Activated CD4-positive, alpha-beta T cell treated with anti-CD3 and anti-CD28 coated beads for 36 hours (primary cell): ENCODE measurements at places on chromosomes 12 and 14.
A peak's percentile ranks its signal among the peaks of the same experiment; 100 is the strongest.

- H3K27ac ChIP-seq: no peak overlapping the region
- no peaks in the 10 kb centered on the region for H3K27me3 ChIP-seq
- no peaks in the 10 kb centered on the region for H3K4me1 ChIP-seq
- no peaks in the 10 kb centered on the region for H3K36me3 ChIP-seq
- H3K4me3 ChIP-seq: no peak overlapping the region
Observed at GRCh38 chr14:99516871-99517642, 35.8 kb downstream of the CCNK start.

DNA sequence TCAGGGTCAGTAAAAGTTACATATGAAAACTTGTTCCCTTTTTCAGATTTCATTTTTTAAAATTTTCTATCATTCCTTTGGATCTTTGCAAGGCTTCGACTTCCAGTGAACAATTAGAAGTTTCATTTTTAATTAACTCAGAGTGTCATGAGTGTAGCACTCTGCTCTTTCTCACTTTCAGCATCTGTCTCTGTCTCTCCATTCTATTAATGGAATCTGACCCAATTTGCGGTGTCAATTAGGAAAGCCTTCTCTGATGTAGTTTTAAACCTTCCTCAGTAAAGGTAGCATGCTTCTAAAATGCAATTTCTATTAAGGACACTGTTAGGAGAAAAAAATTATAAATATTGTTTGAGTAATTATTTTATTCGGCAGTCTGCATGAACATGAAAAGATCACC is 68.3 kb downstream of the SLC38A1 start:
- H3K27me3 ChIP-seq: no peaks in the 10 kb centered on the region
- H3K27ac ChIP-seq: no peak overlapping the region
- H3K4me1 ChIP-seq: peaks cover 6% of the 10 kb centered on the region
- peaks cover 86% of the 10 kb centered on the region for H3K36me3 ChIP-seq
- DNase-seq: no peak
- H3K4me3 ChIP-seq: no peak overlapping the region

- H3K36me3 ChIP-seq: peaks cover 2% of the 10 kb centered on the region
- peak; percentile 61 for DNase-seq
- H3K27me3 ChIP-seq: no peaks in the 10 kb centered on the region
- peak overlapping the region; percentile 76 for H3K4me3 ChIP-seq
- H3K4me1 ChIP-seq: peaks cover 27% of the 10 kb centered on the region
Observed at GRCh38 chr12:53325511-53326061, 4.2 kb upstream of the AAAS start.

DNA sequence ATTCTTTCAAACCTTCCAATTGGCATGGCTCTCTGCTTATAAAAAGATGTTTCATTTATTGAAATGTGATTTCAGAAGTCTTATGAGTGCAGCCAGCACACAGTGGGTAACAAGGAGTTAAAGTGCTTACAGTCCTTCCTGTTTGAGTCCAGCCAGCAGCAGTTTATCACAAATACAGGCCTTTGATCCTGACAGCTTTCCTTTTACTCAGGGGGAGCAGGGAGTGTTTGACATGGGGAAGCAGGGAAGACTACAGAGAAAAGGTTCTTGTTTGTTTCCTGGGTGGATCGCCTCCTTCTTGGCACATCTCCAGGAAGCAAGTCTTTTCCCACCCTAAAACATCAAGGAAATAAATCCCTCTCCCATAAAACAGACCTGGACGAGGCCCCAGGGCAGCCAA is 216.1 kb downstream of the MSRB3 start:
- H3K4me3 ChIP-seq: no peak overlapping the region
- no peaks in the 10 kb centered on the region for H3K36me3 ChIP-seq

GRCh38 chr12:75294797-75295196 is 35.3 kb downstream of the CAPS2 start:
- no peaks in the 10 kb centered on the region for H3K27me3 ChIP-seq
- no peak for DNase-seq
- no peaks in the 10 kb centered on the region for H3K36me3 ChIP-seq
- no peak overlapping the region for H3K27ac ChIP-seq
- H3K4me1 ChIP-seq: no peaks in the 10 kb centered on the region

GRCh38 chr14:62301080-62301479 is 538.9 kb downstream of the SNAPC1 start:
- no peak overlapping the region for H3K27ac ChIP-seq
- no peaks in the 10 kb centered on the region for H3K36me3 ChIP-seq
- DNase-seq: no peak
- no peaks in the 10 kb centered on the region for H3K4me1 ChIP-seq

GRCh38 chr14:29853272-29853671 is 74.4 kb downstream of the PRKD1 start:
- DNase-seq: no peak
- H3K4me3 ChIP-seq: no peak overlapping the region
- no peaks in the 10 kb centered on the region for H3K27me3 ChIP-seq
- H3K36me3 ChIP-seq: no peaks in the 10 kb centered on the region

DNA sequence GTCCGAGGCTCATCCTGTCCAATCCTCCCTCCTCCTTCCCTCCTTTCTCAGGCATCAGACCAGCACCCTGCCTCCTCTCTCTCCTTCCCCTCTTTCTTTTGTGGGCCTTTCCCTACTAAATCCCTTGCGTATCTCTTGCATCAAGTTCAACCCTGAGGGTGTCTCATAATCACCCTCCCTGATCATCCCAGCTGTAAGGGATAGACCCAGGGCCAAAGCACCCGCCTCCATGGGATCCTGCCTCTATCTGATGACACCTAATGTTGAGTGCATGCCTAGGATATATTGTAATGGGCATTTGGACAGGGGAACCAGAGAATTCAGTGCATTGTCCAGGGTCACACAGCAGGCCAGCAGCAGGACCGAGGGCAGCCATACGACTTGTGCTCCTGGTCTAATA is 84.9 kb downstream of the PHETA1 start:
- no peaks in the 10 kb centered on the region for H3K36me3 ChIP-seq
- no peak overlapping the region for H3K27ac ChIP-seq
- peaks cover 12% of the 10 kb centered on the region for H3K27me3 ChIP-seq
- no peaks in the 10 kb centered on the region for H3K4me1 ChIP-seq
- H3K4me3 ChIP-seq: no peak overlapping the region

GRCh38 chr12:98456576-98457573 is 58.5 kb upstream of the TMPO start:
- H3K27ac ChIP-seq: no peak overlapping the region
- H3K27me3 ChIP-seq: peaks cover 27% of the 10 kb centered on the region
- peak; percentile 43 for DNase-seq

- peaks cover 4% of the 10 kb centered on the region for H3K4me1 ChIP-seq
- H3K27ac ChIP-seq: no peak overlapping the region
- peak; percentile 30 for DNase-seq
- no peaks in the 10 kb centered on the region for H3K36me3 ChIP-seq
- no peak overlapping the region for H3K4me3 ChIP-seq
Observed at GRCh38 chr14:90349739-90350138, 18.0 kb upstream of the NRDE2 start.

- no peaks in the 10 kb centered on the region for H3K36me3 ChIP-seq
- DNase-seq: no peak
- no peak overlapping the region for H3K4me3 ChIP-seq
Observed at GRCh38 chr12:62919838-62920237, 15.1 kb downstream of the PPM1H start.

DNA sequence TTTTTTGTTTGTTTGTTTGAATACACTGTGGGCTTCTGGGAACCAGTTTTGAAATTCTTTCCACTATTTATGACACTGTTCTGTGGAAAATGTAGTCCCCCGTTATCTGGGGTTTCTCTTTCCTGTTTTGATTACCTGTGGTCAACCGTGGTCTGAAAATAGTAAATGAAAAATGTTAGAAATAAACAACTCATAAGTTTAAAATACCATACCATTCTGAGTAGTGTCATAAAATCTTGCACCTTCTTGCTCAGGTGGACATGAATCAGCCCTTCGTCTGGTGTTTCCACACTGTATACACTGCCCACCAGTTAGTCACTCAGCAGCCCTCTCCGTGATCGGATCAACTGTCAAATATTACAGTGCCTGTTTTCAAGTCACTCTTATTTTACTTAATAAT is 5.1 kb upstream of the PAPOLA start:
- no peak overlapping the region for H3K27ac ChIP-seq
- no peak overlapping the region for H3K4me3 ChIP-seq
- H3K4me1 ChIP-seq: peaks cover 6% of the 10 kb centered on the region
- H3K36me3 ChIP-seq: no peaks in the 10 kb centered on the region

GRCh38 chr12:63382930-63383329 is 231.9 kb upstream of the AVPR1A start:
- H3K27ac ChIP-seq: no peak overlapping the region
- H3K27me3 ChIP-seq: no peaks in the 10 kb centered on the region
- no peaks in the 10 kb centered on the region for H3K4me1 ChIP-seq
- H3K36me3 ChIP-seq: no peaks in the 10 kb centered on the region

GRCh38 chr12:79933532-79934264 is 1.2 kb downstream of the PPP1R12A start:
- H3K27me3 ChIP-seq: no peaks in the 10 kb centered on the region
- H3K36me3 ChIP-seq: peaks cover 5% of the 10 kb centered on the region
- DNase-seq: peak; percentile 32
- peaks cover 44% of the 10 kb centered on the region for H3K4me1 ChIP-seq
- peak overlapping the region; percentile 96 for H3K27ac ChIP-seq

- peak; percentile 48 for DNase-seq
- H3K4me3 ChIP-seq: peak overlapping the region; percentile 100
- H3K4me1 ChIP-seq: peaks cover 18% of the 10 kb centered on the region
- H3K27ac ChIP-seq: peak overlapping the region; percentile 93
Observed at GRCh38 chr14:23300687-23301223, 1.9 kb downstream of the PPP1R3E start.

DNA sequence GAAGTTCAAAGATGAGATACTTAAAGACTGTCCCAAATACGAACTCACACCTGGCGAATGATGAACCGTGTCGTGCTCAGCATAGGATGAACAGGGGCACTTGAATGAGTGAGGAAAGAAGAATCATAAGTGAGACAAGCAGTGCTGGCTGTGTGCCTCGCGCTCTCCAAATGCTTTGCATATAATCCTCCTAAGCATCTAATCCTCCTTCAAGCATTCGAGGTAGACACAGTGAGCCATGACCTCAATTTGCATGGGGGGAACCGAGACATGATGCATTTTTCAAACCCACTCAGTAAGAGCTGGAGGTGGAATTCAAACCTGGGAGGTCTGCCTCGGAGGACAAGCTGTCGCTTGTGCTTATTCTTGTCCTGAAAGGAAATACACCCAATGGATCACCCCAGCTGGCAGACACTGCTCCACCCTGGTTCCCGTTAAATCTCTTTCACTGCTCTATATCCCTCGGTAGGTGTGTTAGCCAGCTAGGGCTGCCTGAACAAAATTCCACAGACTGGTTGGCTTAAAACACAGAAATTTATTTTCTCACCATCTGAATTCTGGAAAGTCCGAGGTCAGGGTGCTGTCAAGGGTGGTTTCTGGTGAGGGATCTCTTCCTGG is 274.0 kb downstream of the SLC15A4 start:
- H3K27ac ChIP-seq: no peak overlapping the region
- no peak for DNase-seq
- no peaks in the 10 kb centered on the region for H3K36me3 ChIP-seq
- peaks cover 2% of the 10 kb centered on the region for H3K27me3 ChIP-seq
- no peak overlapping the region for H3K4me3 ChIP-seq

- peaks cover 22% of the 10 kb centered on the region for H3K36me3 ChIP-seq
- peaks cover 37% of the 10 kb centered on the region for H3K4me1 ChIP-seq
- no peak overlapping the region for H3K27ac ChIP-seq
- no peaks in the 10 kb centered on the region for H3K27me3 ChIP-seq
- no peak overlapping the region for H3K4me3 ChIP-seq
- no peak for DNase-seq
Observed at GRCh38 chr12:9619411-9620179, 11.9 kb upstream of the KLRB1 start.

DNA sequence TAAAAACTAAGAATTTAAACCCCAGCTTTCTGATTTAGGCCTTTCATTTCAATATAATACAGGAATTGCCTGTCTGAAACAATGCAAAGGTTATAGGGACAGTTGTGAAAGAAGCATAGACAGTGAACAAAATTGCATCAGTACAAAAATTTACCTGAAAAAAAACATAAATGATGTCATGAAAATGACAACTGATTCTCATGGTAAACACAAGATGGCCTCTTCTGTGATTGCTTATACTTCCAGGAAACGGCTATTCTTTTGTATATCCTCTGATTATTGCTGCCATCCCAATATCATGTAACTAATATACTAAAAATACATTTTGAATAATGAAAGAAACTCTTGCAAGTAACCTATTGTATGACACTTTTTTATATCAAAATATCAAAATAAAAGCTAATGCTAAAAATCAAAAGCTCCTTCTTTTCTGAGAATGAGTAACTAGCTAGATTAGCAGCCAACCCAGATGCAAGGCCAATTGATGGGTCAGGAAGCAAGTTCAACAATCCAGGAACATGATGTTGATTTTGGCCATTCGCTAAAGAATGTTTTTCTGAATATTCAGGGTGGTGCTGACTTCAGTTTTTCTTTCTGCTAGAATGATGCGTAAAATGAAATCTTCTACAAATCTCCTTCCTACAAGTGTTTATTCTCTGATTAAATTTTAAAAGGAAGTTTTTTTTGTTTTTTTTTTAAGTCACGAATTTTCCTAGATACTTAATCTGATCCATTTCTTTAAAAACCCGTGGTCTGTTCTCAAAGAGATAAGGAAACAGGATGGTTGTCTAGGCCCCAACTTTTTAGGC is 83.6 kb downstream of the ALX1 start:
- no peaks in the 10 kb centered on the region for H3K27me3 ChIP-seq
- H3K27ac ChIP-seq: no peak overlapping the region
- H3K36me3 ChIP-seq: no peaks in the 10 kb centered on the region

DNA sequence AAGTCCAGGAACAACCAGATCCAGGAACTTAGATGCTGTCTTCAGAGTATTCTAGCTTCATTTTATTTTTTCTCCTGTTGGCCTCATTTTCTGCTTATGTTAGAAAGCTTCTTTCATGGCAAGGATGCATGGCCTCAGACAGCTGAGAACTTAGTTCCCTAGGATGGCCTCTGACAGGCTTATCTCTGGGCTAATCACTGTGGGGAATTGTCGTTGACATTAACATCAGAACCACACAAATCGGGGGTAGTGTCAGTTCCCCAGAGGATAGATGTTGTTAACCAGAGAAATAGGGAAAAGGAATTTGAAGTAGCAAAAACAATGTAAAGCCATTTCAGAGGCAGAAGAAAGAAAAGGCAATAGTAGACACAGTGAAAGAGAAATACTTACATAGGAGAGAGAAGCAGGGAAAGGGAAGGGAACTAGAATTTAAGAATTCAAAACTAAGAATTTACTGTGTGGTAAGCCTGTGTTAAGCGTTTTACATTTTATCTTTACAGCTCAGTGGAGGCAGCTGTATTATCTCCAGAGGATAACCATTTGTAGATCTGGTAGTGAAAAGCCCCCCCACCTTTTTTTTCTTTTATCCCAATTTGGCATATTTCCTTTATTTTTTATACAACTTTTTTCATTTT is 21.8 kb downstream of the FUT8 start:
- no peak overlapping the region for H3K4me3 ChIP-seq
- peaks cover 54% of the 10 kb centered on the region for H3K4me1 ChIP-seq
- no peak overlapping the region for H3K27ac ChIP-seq
- H3K27me3 ChIP-seq: no peaks in the 10 kb centered on the region
